ENCODE measurements at places on chromosomes 7 and 10.

- peak; percentile 42 for DNase-seq
Measured at GRCh38 chr10:112842832-112843360, 107.2 kb upstream of the TCF7L2 start.

DNA sequence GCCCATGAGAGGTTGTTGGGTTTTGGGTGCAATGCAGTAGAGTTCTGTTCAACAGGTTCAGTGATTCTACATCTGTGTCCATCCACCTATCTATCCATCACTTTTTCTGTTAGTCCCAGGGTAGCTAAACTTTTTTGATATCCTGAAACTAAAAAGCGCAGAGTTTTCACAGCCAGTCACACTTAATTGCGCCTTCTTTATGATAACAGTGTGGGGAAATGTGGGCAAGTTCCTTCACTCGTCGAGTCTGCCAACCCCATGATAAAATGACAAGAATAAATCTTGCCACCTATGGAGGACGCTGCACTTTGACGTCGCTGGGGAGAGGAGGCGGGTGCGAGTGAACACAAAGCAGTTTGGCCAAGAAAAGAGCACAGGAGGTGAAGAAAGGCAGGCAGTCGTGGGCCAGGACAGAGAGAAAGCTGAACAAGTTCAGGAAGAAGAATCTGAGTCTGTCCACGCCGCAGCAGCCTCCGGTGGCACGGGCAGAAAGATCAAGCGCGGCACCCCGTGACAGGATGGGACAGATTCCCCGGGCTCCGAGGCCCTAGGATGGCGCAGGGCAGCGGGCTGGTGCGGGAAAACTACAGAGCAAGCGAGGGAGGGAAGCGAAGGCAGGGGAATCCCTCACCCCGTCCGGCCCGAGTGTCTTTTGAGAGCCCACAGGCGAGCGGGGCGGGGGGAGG is 9.2 kb downstream of the SP8 start:
- no peak for DNase-seq

- no peak for DNase-seq
Measured at GRCh38 chr7:30303312-30304039, 19.1 kb downstream of the ZNRF2 start.

DNA sequence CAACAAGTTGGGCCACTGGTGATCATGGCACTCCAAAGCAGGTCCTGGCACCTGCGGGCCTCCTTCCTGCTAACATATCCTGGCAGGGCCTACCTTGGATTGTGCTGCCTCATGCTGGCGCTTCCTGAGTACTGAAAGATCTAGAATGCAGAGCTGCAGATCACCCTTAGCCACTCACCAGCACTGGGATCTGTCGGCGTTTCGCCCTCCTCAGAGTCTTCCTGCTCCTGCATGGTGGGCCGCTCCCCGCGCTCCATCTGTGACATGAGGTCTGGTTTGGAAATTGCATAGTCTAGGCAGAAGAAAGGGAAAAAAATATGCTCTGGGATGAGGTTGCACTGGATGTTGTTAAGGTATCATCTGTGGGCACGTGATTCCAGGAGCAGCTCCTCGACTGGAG is 10.0 kb downstream of the ZNF777 start:
- DNase-seq: no peak

DNA sequence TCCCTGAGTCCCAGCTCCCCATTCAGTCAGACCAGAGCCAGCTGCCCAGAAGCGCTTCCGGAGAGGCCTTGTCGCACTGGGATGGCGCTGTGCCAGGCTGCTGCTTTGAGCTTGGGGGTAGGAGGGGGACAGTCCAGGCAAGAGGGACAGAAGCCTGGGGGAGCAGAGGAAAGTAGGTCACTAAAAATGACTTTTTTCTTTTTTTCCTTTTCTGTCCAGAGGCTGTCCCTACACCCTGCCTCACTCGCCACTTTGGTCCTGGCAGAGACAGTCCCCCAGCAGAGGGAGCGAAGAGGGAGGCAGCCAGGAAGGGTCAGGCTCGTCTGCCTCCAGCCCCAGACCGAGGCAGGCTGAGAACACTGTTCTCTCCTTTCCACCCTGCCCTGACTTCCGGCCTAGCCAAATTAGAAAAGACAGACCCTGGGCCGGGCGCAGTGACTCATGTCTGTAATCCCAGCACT is 15.8 kb upstream of the TRIM8 start:
- DNase-seq: peak; percentile 58

DNA sequence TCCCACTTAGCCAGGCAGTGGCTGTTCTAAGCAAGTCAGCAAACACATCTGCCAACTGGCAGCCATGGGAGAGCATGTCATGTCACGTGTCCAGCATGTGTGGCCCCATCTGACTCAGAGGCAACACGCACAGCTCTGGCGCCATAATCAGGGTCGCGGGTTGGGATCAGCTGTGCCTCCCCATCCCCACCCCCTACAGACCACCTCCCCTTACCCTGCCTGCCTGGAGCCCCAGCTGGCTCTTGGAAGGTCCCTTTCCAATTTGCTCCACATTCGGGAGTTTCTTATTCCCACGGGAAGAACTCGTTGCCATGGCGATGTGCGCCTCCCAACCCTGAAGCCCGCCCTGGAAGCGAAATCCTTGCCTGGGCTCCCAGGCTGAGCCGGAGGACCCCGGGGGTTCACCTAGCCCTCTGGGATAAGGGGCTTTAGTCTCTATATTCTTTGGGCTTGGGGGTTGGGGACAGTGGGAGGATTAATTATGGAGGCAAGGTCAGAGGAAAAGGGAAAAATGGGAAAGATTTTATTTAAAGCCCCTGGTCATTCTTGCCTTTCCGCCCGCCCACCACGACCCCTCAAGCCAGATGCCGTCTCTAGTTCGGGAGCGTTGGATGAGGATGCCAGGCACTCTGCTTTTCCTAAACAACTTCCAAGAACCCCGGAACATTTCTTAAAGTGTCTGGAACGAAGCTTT is 283.7 kb downstream of the ZEB1 start:
- DNase-seq: peak; percentile 69

DNA sequence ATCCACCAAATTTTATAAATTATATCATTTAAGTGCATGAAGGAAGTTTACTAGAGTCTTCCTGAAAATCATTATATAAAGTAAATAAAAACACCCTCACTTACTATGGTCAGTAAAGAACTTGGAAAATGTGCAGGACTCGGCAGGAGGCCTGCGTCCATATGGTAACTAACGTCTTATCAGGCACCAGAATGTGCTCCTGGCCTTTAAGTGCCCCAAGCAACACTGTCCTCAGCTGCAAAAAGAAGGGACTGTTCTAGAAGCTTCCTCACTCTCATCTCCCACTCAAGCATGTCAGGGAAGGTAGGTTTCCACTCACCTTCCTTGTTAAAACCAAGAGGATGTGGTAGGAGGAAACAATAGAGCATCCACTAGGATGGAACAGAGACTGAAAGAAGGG is 11.3 kb downstream of the SFMBT2 start:
- no peak for DNase-seq

DNA sequence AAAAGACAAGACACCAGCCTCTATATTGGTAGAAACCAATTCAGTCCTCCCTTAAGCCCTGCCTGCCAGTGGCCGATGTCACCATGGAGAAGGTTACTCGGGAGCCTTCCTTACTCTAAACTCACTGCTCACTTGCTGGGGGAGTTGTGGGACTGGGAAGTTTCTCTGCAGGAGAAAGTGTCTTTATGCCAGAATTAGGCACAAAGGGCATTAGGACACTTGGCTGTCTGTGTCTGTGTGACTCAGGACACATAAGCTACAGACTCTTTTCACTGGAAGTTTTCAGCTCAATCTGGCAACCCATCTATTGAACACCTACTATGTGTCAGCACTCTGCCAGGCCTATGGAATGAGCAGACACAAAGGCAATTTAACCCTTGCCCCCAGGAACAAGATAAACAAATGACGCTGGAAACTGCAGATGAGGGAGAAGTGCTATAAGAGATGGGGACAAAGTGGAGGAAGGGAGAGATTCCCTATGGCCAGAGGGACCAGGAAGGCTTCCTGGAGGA is 49.5 kb upstream of the CACUL1 start:
- no peak for DNase-seq

GRCh38 chr7:105677817-105678573 is 96.7 kb upstream of the EFCAB10 start:
- no peak for DNase-seq

GRCh38 chr10:17943033-17943745 is 8.5 kb upstream of the SLC39A12 start:
- no peak for DNase-seq

GRCh38 chr7:101814991-101815825 is 2.2 kb upstream of the CUX1 start:
- DNase-seq: peak; percentile 50

- DNase-seq: no peak
Measured at GRCh38 chr10:23001901-23002516, 74.2 kb downstream of the ARMC3 start.

DNA sequence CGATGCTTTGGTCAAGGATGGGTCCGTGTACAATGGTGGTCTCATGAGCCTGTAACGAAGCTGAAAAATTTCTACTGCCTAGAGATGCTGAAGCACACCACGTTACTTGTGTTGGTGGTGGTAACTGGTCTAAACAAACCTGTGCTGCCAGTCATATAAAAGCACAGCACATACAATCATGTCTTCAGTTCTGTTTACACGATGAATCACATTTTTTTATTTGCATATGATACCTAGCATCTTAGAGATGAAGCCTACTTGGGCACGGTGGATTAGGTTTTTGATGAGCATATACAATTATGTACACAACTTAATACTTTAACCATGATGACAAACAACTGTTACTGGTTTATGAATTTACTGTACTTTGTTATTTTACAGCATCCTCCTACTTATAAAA is 201.0 kb downstream of the ZMYND11 start:
- DNase-seq: no peak

- DNase-seq: peak; percentile 97
Measured at GRCh38 chr7:4665661-4666060, 16.4 kb upstream of the FOXK1 start.

DNA sequence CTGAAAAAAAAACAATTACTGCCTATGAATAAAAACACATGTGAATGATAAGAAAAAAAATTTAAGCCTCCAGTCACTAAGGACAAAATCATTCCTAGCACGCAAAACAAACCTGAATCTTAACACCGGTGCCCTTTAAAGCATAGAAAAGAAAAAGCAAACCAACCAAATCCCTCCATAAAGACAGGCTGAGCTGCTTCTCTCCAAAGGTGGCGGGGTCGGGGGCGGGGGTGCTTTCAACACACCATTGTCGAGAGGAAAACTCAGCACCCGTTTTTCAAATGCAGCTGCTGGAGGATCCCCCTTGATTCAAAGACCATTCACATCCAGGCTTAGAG is 1.4 kb downstream of the ST8SIA6 start:
- no peak for DNase-seq

DNA sequence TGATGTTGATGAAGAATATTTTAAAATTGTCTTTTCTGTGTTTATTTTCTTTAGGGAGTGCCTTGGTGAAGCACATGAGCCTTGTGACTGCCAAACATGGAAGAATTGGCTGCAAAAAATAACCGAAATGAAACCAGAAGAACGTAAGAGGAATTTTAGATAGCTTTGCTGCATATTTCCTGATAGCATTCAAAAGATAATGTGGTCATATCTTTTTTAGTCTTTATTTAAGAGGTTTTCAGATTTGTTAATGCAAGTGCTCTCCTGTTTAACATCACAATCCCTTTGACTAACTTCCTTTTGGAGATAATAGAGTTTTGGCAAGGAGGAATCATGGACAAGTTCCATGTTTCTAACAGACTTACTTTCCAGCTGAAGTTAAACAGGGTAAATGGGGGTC is 85.2 kb upstream of the GATAD1 start:
- no peak for DNase-seq

DNA sequence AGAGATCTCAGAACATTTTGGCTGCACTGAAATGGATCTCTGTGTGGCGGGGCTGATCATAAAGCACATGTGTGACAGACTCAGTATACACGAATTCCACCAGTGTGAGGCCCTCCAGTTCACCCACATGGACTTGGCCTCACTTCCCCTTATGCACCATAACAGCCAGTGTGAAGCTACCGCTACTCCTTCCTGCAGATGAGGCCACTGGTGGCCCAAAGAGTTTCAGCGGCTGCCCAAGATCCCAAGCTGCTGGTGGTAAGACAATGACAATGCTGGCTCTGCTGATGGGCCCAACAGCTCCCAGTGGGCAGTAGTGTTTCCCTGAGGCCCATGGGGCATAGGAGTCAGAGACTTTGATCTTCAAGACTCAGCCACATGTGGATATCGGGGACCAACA is 21.0 kb upstream of the C10orf71 start:
- DNase-seq: no peak

DNA sequence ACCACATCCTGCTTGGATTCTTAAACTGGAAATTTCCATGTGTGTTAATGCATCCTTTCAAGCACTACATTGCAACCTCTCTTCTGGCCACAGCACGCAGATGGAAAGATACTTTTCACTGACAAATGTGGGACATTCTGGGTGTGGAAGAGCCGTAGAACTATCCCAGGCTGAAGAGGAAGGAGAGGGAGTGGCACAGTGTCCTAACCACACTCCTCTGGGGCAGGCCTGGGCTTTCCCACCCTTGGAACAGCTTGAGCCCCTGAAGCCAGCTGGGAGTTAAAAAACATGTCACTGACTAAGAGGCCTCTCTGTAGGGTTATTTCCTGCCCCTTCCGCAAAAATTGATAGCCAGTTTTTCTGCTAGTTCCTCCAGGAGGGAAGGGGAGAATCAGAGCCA is 34.0 kb upstream of the DNMBP start:
- peak; percentile 91 for DNase-seq

DNA sequence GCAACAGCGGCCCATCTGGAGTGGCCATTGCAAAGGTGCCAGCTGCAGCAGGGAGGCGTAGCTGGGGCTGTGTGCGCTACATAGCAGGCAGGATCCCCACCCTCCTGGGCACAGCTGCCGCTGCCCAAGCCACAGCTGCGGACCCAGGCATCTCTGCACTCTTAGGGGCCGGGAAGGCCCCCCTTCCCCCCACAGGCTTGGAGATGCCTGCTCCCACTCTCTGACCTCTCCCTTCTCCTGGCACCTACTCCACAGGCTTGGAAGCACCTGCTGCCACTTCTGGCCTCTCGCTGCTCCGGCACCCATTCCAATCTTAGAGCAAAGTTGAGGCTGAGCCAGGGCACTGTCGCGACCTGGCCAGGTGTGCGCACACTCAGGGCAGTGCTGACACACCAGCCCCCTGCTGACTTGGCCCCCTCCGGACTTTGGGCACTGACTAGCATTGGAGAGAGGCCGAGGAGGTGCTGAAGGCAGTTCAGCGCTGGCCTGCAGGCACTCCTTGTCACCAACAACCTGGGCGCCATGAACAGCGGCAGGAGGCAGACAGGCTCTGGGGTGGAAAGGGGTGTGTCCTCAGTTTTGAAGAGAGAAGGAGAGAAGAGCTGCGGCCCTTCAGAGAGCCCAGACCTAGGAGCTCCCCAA is 18.4 kb downstream of the RBM48 start:
- DNase-seq: no peak

DNA sequence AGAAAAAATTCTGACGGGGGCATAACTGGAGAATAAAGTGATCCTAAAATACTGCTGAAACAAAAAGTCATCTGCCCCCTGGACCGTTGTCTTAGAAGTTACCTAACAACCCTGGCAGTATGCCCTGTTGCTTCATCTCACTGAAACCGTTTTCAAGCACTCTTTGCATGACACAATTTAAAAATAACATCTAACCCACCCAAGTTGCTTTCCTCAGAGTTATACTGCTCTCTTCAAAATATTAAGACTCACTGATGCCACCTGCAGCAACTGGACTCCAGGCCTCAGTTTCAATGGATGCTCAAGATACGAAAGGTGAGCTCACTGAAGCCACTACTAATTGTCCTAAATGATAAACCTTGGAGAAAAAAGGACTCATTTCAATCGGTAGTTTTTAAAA is 57.4 kb downstream of the CDK6 start:
- DNase-seq: peak; percentile 80

- no peak for DNase-seq
Measured at GRCh38 chr7:105787793-105788192, 88.6 kb downstream of the ATXN7L1 start.

Data from fibroblast of villous mesenchyme (primary cell).